ENCODE measurements at places on chromosomes 3 and 15.
A peak's percentile ranks its signal among the peaks of the same experiment; 100 is the strongest.

DNA sequence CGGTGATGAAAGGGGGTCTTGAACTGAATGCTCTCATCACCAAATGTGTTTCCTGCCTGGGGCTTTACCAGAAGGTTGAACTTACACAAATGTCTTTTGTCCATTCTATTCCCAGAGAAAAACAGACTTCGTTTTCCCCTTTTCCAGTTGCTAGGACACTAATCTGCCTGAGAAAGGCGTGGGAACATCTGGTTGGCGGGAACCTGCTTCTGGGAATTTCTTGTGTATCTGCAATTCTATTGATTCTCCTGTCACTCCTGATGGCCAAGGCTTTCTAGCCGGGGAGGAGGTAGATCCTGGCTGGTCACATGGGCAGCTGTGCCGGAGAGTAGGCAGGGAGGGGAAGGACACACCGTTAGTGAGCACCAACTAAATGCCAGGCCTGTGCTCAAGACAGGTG, 31.1 kb upstream of the CCDC174 start:
- DNase-seq = no peak

DNA sequence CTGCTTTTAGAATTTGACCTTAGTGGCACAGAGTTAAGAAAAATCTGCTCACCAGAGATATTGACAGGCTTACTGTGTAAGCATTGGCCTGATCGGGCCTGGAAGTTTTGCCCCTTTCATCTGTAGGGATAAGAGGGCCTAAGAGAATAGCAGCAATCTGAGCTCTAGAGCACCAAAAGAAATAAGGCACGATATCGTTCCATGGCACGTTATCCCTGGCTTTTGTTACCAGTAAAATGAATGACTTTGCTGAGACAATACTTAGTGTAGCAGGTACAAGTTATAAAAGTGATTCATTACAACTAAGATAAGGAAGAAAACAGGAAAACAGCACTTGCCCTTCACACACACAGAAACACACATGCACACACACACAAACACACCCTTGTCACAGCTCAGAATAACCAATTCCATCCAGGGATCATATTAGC, 5.0 kb downstream of the THBS1 start:
- peak; percentile 26 for DNase-seq

- DNase-seq = no peak
Observed at GRCh38 chr15:92637626-92638025, 17.9 kb downstream of the FAM174B start.

DNA sequence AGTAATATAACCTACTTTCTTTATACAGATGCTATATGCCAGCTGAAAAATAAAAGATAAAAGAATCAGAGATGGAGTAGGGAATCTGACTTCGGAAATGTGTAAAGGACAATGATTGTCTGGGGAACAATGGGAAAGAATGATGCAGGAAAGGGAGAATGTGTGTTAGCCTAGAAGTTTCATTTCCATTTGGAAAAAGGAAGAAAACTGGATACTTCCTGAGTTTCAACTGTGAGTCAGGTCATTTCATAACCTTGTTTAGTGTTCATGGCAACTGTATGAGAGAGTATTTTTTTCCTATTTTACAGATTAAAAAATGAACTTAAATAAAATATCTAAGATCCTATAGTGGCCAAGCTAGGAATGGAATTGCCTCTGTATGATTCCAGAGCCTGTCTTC, 261.3 kb upstream of the NECTIN3 start:
- no peak for DNase-seq

DNA sequence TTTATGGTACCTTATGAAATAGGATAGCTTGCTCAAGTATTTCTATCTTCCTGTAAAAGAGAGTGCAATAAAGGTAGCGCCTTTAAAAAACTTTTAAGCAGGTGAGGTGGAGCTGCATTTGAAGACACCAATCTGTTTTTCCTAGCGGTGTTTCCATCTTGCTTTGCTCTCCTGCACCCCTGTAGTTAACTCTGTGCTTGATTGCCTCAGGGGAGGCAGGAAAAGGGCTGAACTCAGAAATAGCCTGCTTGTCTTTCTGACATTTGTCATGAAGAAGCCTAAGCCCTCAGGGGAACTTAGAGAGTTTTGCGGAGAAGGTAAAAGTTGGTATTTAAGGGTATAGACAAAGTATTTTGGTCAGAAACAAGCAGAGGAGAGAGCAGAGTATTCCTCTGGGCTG, 63.0 kb upstream of the TPRG1 start:
- DNase-seq = no peak
